ENCODE measurements at places on chromosomes 6 and 20. TPM values are rescaled to one million over a fixed set of nuclear protein-coding genes. Genes with fewer than 3 reads are reported as not detected.

Gene CALHM4
- total RNA-seq, result not detected

Gene RPL10A
- 789 TPM for total RNA-seq

Gene HSPA12B
- total RNA-seq, result not detected

Gene HLA-DRA
- 173 TPM for total RNA-seq

Gene PROKR2
- total RNA-seq, result not detected

Gene COL12A1
- 20.4 TPM for total RNA-seq

Gene MDFI
- 23.9 TPM for total RNA-seq

Gene OR2H1
- total RNA-seq, result not detected

Gene DAAM2
- total RNA-seq, result not detected

Gene CASS4
- 0.27 TPM for total RNA-seq

Gene PRPH2
- total RNA-seq, result not detected

Gene MAP7
- 29.5 TPM for total RNA-seq

Gene POU5F1
- 32.7 TPM for total RNA-seq

Gene MTFR2
- 7.0 TPM for total RNA-seq

Gene GRM1
- total RNA-seq, result not detected

Gene ZSCAN16
- 15.9 TPM for total RNA-seq

Gene ENPP3
- not detected for total RNA-seq

All from Calu3 (cell line).